Uterine smooth muscle cell (primary cell): ENCODE measurements at places on chromosomes 5 and 9. TPM values are rescaled to one million over a fixed set of nuclear protein-coding genes. Genes with fewer than 3 reads are reported as not detected.

The CXCL14 gene
- 0.22 and 0.37 TPM in 2 replicates for total RNA-seq

The IFNA8 gene
- total RNA-seq: not detected in 2 replicates

The TAF11L11 gene
- not detected in 2 replicates for total RNA-seq

The KLF4 gene
- 3.3 and 10.9 TPM in 2 replicates for total RNA-seq

The F12 gene
- total RNA-seq: 0.22 and 0.50 TPM in 2 replicates

The SELENOP gene
- total RNA-seq: 25.0 and 63.2 TPM in 2 replicates

The CCNI2 gene
- total RNA-seq: not detected in 2 replicates

The SLC36A2 gene
- total RNA-seq: not detected in 2 replicates

The BRD8 gene
- total RNA-seq: 35.9 and 60.5 TPM in 2 replicates

The CYLC2 gene
- total RNA-seq: not detected in 2 replicates

The ADAMTS2 gene
- total RNA-seq: 31.4 and 52.6 TPM in 2 replicates

The SLC30A5 gene
- total RNA-seq: 66.1 and 78.7 TPM in 2 replicates

The TEX48 gene
- not detected in 2 replicates for total RNA-seq

The NUTM2G gene
- total RNA-seq: not detected in 2 replicates

The UNC5A gene
- not detected in 2 replicates for total RNA-seq

The GPX3 gene
- 1.7 and 2.4 TPM in 2 replicates for total RNA-seq

The LVRN gene
- 0.12 and 0.33 TPM in 2 replicates for total RNA-seq

The MRPL36 gene
- total RNA-seq: 41.2 and 50.8 TPM in 2 replicates

The IGIP gene
- total RNA-seq: 8.2 and 15.2 TPM in 2 replicates

The SPARC gene
- 405 and 842 TPM in 2 replicates for total RNA-seq

The PCDHGA9 gene
- total RNA-seq: 4.0 and 4.2 TPM in 2 replicates

The WDR38 gene
- total RNA-seq: 0.11 TPM in 1 of 2 replicates, not detected in the other

The BARHL1 gene
- total RNA-seq: not detected in 2 replicates

The OR2V1 gene
- not detected in 2 replicates for total RNA-seq

The BTNL8 gene
- total RNA-seq: not detected in 2 replicates

The NUP188 gene
- 37.7 and 70.7 TPM in 2 replicates for total RNA-seq
